Activated T-helper 1 cell treated with anti-CD3 and anti-CD28 coated beads, Interleukin-2, amount 50 U/mL, for 16 hours (primary cell): ENCODE measurements at places on chromosomes 12 and 14.

GRCh38 chr12:106074706-106075392, 63.9 kb downstream of the NUAK1 start:
- DNase-seq, result no peak

GRCh38 chr14:37369425-37369824, 171.7 kb downstream of the MIPOL1 start:
- DNase-seq, result no peak

DNA sequence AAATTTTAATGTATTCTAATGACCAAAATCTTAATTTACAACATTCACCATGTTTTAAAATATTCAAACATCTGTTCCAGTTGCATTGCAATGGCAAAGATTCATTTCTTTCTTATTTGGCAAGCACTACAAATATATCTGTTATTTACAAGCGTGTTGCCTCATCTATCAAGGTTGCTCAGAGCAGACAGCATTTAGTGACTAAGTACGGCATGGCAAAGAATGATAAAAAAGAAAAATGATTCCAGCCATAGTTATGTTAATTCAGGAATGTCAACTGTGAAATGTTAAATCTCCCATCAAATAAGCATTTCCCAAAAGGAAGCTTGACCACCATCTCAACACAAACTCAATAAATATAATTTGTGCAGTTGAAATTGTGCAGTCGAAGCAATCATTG, 312.1 kb downstream of the SEC23A start:
- no peak for DNase-seq

- no peak for DNase-seq
Measured at GRCh38 chr14:38001501-38001900, 206.2 kb upstream of the SSTR1 start.
